ENCODE measurements at places on chromosomes 16 and 17.

GRCh38 chr17:39800540-39800939 lies 62.8 kb downstream of the GRB7 start:
- no peak for DNase-seq

- no peak for DNase-seq
Measured at GRCh38 chr17:37849617-37849972, 74.6 kb upstream of the TBC1D3K start.

DNA sequence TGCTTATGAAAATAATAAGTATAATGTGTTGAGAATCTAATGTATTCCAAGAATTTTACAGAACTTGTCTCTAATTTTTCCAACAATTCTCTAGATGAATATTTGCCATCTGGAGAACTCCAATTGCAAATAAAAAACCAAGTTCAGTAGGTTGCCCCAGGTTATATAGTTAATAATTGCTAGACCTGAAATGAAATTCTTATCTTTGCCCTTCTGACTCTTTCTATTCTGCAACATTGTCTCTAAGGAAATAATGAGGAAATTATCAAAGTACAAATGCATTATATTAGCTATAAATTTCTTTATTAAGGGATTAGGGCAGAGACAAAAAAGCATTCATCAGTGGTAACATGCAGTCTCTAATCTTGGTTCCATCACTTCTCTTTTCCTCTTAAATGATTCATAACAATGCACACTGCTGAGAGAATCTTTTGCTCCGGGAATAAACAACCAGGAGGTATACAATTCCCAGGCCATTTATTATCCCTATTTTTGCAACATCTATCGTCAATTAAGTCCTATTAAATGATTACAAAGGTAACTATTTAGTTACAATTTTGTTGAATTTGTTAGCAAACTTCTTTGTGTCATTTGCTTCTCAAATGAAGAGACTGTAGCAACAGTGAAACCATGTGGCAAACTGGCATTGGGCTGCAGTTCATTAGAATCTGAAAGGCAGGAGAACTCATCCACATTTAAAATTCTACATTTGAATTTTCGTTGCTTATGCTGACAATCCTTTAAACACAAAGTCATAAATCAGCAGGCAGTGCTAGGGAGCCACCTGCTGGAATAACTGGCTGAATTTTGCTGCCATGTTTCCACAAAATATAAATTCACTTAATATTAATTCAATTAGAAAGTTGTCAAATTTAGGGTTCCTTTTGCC lies 349.6 kb downstream of the KIF2B start:
- DNase-seq = peak; percentile 50

GRCh38 chr16:8278031-8278580 lies 312.2 kb downstream of the TMEM114 start:
- no peak for DNase-seq

DNA sequence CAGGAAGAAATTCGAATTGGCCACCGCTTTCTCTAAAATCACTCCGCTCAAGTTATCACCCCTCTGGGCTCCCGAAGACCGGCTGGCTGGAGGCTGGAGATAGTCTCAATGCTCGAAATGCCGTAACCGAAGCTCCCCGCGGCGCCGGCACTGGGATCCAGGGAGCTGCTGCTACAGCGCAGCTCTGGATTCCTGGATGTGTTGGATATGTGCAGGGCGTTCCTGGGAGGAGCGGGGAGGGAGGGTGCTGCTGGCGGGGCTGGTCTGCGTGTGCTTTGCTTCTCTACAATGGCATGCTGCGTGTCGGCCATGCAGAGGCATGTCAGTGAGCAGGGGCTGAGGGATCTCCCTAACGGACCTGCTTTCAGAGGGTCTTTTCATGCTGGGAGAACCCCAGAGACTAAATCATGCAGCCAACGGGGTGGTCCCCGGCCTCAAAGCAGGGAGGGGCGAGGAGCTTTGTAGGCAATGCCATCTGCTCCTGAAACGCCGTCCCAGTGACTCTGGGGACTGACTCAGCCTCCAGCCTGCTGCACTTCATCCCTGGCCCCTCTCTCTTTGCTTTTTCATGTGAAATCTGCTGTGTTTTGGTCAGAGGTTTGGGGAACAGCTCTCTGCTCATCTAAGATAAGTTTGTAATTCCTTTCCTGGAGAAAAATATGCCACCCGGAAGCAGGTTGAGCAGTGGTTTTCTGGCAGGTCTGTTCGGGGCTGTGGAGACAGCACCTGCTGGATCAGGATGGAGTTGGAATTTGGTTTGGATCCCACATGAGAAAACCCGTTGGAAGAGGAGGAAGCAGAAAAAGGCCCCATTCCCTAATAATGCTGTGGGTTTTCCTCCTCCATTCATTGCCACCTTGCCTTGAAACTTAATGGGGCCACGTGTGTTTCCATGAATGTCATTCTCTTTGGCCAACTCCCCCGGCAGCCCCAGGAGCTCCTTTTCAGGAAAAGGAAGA lies 311.4 kb downstream of the SEC14L1 start:
- DNase-seq = peak; percentile 78

DNA sequence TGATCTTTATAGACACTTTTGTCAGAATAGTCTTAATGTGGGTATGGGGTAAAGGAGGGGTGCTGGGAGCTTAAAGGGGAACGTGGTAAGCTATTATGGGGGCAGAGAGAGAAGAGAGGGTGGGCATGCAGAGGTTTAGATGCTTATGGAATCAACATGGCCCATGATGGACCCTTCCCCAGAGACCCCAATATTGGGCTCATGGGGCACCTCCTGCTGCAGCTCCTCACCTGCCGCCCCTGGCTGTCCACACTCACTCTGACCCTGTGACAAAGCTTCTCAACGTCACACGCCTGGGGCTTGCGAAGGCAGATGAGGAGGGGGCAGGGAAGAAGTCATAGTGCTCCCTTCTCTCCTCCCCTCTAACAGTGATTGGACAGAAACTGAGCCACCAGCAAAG lies 95.3 kb downstream of the SHISA6 start:
- no peak for DNase-seq

DNA sequence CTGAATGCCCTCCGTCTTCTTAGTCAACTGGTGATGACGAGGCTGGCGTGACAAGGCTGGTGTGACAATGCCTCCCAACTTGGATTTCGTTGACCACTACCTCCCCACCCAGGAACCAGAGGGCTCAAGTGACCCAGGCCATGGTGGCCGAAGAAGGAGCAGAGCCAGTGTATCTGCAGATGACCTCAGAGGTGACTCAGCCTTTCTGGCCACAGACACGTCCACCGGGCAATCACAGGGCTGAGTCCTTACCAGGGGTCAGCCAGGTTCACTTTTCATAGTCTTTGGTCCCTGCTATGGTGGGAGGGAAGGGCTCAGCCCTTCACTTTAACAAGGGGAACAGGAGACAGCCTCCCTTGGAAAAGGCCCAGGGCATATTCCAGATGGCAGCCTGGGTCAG lies 116.3 kb downstream of the MAF start:
- no peak for DNase-seq

GRCh38 chr17:31854672-31855071 lies 4.4 kb downstream of the COPRS start:
- no peak for DNase-seq

- no peak for DNase-seq
Measured at GRCh38 chr17:5210614-5211252, 19.1 kb upstream of the ZNF594 start.

DNA sequence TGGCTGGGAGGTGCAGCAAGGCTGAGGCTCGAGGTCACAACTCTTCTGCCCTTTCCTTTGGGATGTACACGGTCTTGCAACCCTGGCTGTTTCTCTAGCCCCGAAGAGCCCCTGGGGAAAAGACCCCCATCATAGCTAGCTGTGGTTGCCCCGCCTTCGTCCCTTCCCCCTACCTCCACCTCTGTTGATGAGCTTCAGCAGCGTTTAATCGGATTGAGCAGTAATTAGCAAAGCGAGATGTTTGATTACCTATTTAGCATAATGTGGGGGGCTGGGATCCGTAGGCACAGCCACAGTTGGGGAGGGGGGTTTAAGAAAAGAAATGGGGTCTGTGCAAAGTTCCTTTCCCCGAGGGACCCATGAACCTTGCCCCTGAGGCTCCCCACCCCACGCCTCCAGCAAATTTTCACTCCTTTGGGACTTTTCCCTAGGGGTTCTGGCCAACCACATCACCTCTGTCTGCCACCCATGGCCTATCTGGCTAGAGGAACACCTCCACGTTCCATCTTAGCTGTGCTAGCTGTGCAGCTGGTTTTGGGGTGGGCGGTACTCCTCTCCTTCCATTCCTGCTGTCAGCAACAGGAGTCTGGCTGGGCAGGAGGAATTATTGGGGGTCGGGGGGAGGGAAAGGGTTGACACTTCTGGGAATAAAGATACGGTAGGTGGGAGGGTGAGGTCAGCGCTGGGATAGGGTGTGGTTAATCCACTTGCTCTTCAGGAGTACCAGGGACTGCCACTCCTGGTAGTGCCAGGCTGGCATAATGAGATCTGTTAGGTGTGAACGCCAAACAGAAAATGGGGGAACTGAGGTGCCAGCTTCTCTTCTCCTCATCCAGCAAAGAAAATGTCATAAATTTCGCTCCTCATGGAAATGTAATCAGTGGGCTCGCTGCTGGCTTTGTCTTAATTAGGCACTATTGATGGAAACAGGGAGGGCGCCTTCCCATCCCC lies 1.3 kb upstream of the DNAH2 start:
- no peak for DNase-seq

DNA sequence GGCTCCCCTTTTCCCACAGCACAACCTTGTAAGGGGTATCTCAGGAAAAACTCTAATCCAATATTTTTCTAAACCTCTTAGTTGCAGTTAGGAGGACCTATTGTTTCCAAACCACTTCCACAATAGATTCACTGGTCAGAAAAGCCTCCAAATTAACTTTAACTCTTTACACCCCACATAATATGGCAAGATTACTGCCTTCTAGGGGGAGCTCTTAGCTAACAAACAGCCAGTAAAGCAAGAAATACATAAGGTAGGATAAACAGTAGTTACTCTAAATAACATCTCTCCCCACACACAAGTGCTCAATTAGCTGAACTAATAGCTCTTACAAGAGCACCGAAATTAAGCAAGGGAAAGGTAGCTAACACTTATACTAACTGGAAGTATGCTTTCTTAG lies 192.1 kb upstream of the KIF2B start:
- DNase-seq = no peak

- DNase-seq = no peak
Measured at GRCh38 chr17:77085926-77086432, 54.8 kb upstream of the SEC14L1 start.

- DNase-seq = no peak
Measured at GRCh38 chr16:82653550-82654511, 27.1 kb downstream of the CDH13 start.

GRCh38 chr17:8375738-8376259 lies 705 bp downstream of the KRABD2 start:
- peak; percentile 75 for DNase-seq

- DNase-seq = no peak
Measured at GRCh38 chr17:31404028-31404949, 12.8 kb downstream of the RAB11FIP4 start.

GRCh38 chr17:33667671-33668070 lies 374.6 kb upstream of the ASIC2 start:
- no peak for DNase-seq

GRCh38 chr16:88349903-88350900 lies 32.6 kb upstream of the ZNF469 start:
- no peak for DNase-seq

DNA sequence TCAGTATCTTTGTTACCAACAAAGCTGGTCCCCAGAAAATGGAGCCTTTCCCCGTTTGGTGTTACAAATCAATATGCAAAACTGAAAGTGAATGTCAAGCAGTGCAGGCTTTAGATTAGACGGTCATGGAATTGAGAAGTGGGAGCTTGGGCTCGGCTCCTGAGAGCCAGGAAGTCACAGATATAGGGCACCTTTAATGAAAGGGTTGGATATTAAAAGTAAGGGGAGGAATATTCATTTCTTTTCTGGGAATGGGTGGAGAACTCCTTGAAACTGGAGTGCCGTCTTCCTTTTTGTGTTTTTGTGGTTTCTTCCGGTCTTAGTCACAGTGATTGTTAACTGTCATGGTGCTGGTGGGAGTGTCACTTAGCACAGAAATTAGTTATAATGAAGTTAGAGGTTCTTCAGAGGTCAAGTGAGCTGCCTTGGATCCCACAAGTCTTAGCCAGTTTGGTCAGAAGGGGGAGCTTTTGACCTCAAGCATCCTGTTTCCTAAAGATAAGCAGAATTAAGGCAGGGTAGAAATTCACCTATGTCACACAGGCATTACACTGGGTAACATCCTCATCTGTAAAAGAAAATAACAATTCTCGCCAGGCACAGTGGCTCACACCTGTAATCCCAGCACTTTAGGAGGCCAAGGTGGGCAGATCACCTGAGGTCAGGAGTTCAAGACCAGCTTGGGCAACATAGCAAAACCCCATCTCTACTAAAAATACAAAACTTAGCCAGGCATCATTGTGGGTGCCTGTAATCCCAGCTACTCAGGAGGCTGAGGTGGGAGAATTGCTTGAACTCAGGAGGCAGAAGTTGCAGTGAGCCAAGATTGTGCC lies 9.6 kb upstream of the EIF1 start:
- peak; percentile 42 for DNase-seq

DNA sequence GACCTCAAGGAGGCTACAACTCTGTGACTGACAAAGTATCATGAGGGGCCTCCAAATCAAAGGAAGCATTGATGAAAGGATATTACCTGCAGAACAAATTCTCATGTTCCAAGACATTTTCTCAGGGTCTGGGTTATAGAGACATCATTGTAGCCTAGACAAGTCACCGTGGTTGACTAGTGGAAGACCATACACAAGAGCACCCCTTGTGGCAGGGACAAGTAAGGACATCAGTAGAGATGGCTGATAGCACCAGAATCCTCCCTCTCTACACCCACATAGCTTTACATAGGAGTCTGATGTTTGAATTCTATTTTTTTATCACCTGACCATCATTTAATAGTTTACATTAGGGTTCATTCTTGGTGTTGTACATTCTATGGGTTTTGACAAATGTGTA lies 32.5 kb upstream of the CDH8 start:
- DNase-seq = no peak

DNA sequence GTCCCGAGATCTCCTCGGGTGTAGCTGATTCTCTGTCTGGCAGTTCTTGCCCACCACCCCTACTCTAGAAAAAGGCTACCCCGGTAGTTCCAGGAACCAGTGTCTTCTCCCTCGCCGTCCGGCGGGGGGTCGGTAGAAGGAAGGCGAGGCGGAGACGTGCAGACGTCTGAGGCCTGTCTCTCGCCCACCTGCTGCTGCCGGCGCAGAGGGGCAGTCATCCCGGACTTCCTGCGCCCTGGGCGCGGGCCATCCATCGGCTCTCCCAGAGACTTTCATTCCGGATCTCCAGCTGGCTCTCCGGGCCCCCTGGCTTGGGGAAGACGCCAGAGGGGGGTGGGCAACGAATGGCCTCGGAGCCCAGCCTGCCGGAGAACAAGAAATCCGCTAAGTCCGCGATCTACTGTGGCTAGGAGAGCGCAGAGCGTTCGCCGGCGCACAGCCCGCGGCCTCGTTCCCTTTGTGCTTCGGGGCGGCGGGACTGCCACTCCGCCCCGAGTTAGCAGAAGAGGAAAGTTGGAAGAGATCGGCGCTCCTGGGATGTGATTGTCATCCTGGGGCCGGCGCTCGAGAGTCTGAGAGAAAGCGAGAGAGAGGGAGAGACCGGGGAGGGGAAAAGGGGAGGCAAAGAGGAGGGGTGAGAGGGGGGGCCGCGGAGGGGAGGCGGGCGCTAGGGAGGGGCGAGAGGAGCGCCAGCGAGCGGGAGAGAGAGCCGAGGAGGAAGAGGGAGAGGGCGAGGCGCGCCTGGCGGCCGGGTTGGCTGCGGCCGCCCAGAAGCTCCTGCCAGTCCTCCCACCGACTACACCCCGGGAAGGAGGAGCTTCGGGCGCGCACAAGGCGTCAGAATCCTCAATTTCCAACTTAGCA lies at the start of gene IRX5:
IRX5 (plus strand) TSS at position 861 of the 864 bp plus-strand sequence. CDS start 334 bp downstream, outside the sequence.
- peak; percentile 32 for DNase-seq

GRCh38 chr17:27353033-27353460 lies 59.1 kb downstream of the WSB1 start:
- DNase-seq = no peak

All from cerebellar cortex (tissue), 1 donor.